GM23338 (cell line): ENCODE measurements at places on chromosomes 3 and 15.

DNA sequence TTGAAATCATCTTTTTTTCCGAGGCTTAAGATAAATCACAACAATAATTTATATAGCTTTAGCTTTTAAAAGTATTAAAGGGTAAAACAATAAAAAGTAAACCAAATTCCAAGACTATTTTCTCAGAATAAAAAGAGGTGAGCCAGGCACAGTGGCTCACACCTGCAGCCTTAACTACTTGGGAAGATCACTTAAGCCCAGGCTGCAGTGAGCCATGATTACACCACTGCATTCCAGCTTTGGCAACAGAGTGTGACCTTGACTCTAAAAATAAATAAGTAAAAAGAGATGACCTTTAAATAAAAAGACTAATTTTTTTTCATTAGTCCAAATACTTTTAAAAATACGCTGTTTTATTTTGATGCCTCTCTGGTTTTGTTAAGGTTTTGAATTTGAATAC, 54.4 kb downstream of the C3orf80 start:
- DNase-seq = peak; percentile 18

DNA sequence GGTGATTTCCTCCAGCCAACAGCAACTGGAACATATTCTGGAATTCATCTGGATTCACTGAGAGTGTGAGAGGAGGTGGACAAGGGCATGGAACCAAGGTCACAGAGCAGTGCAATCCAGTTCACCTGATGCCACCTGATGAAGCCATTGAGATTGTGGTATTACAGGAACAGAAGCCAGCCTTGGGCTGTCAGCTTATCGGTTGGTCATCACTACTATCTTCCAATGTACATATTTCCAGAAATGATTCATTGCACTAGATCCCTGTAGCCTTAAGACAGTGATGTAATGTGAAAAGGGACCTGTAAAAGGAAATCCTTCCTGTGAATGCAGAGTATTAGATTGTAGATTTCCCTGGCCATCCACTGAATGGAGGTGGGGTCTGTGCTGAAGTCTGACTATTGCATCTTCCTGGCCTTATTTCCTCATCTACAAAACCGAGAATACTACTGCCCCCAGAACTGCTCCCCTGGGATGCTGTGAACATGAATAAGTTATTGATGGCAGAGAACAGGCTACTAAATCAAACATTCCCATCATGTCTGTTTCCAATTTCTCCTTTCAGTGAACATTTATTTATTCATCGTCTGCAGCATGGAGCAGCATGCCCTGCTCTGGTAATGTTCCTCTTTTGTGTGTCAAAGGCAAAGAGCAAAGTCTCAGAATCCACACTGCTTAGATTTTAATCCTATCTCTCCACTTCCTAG, 47.4 kb upstream of the TPM1 start:
- DNase-seq = no peak

DNA sequence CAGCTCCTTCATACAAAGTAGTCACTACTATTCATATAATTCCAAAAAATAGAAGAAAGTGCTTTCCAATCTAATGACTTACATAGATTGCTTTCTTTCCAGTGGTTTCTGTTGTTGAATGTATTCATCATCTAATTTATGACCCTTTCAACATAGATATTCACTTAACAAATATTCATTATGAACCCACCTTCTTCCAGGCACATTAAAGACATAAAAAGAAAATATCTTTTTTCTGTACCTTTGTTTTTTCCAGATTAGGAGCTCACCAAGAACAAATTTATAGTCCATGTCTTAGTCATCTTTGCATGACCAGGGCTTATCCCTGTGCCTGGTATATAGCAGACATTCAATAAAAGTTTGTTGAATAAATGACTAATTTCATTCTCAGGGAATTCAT, 32.4 kb upstream of the PDZRN3 start:
- no peak for DNase-seq

DNA sequence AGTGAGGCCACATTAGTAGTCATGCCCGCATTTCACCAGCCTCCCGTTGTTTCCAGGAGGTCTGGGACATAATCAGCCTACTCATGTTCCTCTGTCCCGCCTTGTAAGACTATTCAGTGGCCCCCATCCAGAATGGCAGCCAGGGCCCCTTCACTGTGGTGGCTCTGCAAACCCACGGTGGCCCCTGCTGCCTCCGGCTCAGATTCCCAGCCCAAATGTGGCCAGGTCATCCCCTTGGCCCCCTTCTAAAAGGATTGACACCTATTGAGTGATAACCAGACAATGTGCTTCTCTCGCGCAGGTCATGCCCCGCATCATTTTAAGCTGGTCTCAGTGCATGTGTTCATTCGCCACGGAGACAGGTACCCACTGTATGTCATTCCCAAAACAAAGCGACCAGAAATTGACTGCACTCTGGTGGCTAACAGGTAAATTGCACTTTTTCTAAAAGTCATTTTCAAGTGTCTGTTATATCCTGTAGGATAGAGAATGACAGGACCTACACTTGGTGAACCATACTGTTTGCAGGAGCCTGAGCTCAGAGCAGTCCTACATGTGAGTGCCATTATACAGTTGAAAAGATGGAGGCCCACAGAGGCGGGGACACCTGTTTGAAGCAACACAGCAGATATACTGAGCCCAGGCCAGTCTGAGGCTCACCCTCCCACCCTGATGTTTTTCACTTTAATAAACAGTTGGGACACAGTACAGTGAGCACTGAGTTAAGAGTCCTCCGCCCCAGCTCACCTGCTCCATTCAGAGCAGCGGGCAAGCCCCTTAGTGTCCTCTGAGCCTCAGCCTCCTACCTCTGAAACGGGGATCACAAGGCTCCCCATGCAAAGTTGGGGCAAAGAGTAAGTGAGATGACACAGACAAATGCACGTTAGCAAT, 47.7 kb downstream of the PXYLP1 start:
- DNase-seq = peak; percentile 60

- no peak for DNase-seq
These were observed 18.3 kb upstream of the CFAP100 start for GRCh38 chr3:126376444-126376843.

DNA sequence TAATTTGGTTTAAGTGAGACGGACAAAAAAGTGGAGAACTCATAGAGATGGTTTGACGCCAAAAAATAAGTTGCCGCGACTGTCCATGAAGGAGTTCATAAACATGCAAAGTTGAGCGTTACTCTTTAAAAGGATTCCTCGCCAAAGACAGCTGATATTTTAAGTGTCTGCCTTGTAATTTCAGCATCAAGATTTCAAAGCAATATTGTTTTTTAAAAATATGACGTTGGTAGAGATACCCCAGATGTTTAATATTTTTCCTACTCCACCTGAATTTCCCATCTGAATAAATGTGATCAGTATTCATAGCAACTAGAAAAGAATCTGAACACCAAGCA, 155.0 kb downstream of the TUSC7 start:
- DNase-seq = no peak

- no peak for DNase-seq
These were observed 201.3 kb upstream of the TPM1 start for GRCh38 chr15:62841269-62841628.

- peak; percentile 50 for DNase-seq
These were observed 10.6 kb downstream of the PIK3CB start for GRCh38 chr3:138824114-138824506.

DNA sequence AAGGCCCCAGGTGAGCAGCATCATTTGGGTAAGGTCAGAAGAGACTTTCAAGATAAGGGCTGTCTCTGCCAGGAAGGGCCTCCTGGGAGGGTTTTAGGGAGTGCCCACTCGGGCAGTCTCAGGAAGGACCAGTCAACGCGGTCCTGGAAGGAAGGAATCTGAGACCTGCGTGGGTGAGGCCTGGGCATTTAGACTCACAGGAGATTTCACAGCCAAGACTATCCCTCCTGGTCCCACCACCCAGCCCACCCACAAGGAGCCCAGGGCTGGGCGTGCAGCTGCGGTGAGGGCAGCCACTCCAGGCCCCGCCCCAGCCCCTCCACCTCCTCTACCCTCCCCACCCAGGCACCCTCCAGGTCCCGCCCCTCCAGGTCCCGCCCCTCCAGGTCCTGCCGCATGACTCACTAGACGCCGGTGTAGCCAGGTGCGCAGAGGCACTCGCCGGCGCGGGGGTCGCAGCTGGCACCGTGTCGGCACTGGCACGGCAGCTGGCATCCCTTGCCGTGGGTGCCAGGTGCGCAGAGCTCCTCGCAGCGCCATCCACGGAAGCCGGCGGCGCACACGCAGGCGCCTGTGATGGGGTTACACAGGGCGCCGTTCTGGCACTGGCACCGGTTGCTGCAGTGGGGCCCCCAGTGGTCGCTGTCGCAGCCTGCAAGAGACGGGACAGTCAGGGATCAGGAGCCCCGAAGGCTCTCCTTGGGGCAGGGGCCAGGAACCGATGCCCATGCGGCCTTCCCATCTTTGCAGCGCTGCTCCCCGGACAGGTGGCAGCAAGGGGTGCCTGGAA, 112.7 kb downstream of the RAB11A start:
- DNase-seq = peak; percentile 91

DNA sequence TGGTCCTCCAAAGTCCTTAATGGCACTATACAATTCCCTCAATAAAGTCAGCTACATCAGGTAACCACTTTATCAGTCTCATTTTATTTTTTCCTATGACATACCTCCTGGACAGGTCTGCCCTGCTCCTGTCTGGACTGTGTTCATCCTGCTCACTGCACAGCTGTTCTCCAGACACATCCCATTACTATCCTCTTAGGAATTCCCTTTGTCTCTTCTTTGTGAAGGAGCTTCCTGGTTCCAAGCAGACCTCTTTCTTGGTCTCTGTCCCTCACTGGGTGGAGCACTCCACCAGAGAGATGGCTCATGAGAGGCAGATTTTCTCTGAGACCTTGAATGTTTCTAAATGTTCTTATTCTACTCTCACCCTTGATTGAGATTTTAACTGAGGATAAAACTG, 60.1 kb downstream of the KY start:
- no peak for DNase-seq

GRCh38 chr15:72585476-72586058, 68.9 kb upstream of the GOLGA6B start:
- peak; percentile 43 for DNase-seq

DNA sequence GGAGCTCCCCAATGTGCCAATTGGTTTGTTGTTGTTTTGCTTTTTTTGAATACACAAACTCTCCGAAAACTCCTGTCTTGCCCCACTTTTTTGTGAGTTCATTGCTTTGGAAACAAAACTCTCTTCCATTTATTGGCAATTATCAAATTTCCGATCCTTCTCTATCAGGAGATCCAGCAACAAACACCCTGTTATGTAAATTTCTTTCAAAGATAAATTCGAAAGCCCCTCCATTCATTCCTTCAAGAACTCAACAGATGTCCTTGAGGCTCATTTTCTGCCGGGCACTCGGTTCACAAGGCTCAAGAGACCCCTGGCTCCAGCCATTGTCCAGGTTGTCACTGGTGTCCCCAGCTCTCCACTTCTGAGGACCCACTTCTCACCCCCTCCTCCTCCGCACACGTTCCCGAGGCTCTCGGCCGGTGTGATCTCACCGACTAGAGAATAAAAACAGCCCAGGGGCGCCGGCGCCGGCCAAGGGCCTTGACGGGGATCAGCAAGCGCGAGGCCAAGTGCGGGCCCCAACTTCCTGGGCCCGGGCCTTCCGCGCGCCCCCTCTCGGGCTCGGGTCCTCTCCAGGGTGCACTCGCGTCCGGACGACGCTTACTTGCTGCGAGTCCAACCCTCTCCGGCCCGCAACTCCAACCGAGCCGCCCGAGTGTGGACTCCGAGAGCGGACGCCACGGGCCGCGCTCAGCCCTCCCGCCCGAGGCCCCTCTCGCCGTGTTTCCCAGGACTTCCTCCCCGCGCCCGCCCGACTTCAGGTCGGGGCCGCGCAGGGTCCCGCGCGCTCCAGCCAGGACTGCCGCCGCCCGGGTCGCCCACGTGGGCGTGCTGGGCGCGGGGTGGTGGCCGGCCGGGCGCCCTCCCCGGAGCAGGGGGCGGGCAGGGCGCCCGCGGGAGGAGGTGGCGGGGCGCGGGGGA, 533 bp upstream of the SMAD3 start:
- peak; percentile 81 for DNase-seq

GRCh38 chr15:81157195-81157938, 23.3 kb downstream of the CFAP161 start:
- no peak for DNase-seq

DNA sequence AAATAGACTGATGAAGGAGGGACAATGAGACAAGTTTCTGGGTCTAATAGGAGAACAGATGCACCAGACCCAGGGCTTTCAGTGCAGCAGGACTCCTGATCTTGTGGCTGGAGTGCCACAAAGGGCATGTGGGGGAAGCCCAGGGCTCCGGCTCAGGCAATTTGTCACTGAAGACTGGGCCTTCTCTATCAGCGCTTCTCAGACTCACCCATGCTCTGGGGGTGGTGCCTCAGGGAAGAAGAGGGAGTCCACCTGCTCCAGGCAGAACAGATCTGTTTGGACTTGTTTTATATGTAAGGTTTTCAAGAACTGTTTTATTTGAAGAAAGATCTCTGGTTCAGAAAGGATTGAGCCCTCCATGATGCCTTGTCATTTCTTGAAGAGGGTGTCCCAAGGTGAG, 112.4 kb upstream of the TLE3 start:
- no peak for DNase-seq

DNA sequence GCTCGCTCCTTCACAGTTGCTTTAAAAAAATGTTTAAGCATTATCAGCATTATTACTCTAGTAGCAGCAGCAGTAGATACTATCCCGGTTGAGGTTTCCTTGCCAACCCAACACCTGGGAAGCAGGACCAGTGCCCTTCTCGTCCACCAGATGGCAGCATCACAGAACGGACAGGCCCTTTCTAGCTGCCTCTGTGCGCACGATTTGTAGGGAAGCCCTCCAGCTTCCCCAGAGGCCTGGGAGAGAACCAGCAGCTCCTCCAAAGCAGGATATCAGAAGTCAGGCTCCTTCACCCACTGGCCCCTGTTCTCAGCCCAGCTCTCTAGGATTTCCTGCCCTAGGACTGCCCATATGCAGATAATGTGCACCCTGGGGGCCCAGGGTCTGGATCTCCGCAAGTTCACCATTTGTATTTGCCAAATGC, 16.8 kb upstream of the ESYT3 start:
- peak; percentile 96 for DNase-seq

DNA sequence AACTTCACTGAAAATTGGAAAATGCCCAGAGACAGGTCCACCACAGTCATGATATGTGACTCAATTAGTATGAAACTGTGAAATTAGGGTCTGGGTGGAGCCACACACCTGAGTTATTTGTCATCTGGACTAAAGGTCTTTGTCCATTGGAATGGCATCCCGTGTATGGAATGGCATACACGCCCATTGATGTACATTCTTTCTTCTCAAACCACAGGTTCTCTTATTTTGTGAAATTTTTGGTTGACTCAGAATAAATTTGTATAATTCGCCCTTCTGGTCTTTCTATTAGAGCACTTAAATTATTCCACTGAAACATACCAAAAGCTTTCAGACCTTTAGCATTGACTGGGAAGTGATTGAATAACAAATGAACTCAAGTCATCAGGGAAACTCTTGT, 66.8 kb upstream of the UBE2E1 start:
- DNase-seq = no peak

DNA sequence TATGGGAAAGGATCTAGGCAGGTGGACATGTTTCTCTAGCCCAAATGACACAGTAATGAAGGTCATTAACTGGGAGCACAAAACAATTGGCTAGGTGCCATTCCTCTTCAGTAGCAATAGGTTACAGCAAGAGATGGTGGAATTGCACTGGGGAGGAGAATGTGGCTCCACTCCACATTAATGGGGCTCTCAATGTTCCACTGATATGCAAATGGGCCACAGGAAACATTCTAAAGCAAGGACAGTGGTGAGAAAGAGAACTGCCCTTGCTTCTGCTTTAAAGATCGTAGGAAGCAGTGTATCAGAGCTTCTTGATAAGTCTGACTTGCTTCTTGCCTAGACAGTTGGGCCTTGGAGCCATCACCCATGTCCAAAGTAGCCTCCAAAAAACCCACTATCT, 271.4 kb upstream of the PPP2R3A start:
- peak; percentile 54 for DNase-seq
